ENCODE measurements at places on chromosomes 3 and 15.

GRCh38 chr3:136979684-136980083, 21.9 kb downstream of the IL20RB start:
- DNase-seq = no peak

DNA sequence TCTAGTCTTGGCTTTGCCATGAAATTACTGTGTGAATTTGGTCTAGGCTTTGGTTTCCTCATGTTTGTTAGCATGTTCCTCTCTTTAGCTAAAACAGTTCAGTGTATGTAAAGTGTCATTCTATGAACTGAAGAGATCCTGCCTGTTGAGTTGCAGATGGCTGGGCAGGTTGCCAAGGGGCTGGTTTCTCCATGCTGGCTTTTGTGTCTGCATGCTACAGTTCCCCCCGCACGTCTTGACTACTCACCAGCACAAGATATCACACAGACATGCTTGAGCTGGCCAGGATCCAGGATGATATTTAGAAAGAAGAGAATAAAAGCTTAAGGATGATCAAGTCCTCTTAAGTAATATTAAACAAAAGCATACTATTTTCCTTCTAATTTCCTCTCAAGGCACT, 90.2 kb downstream of the CERS3 start:
- DNase-seq = no peak

DNA sequence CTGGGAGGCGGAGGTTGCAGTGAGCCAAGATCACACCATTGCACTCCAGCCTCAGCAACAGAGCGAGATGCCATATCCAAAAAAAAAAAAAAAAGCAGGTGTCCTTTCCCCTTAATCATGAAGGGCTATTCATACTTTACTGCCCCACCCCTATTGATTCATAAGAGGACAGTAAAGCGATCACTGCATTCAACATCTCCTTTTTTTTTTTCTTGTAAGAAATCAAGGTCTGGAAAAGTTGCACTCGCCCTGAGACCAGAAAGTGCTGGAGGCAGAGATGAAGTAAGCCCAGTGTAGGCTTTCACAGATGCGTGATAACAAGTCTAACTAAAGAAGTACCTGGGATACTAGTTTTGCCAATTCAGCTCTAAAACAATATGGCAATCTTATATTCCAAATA, 24.2 kb downstream of the B3GNT5 start:
- DNase-seq = no peak

DNA sequence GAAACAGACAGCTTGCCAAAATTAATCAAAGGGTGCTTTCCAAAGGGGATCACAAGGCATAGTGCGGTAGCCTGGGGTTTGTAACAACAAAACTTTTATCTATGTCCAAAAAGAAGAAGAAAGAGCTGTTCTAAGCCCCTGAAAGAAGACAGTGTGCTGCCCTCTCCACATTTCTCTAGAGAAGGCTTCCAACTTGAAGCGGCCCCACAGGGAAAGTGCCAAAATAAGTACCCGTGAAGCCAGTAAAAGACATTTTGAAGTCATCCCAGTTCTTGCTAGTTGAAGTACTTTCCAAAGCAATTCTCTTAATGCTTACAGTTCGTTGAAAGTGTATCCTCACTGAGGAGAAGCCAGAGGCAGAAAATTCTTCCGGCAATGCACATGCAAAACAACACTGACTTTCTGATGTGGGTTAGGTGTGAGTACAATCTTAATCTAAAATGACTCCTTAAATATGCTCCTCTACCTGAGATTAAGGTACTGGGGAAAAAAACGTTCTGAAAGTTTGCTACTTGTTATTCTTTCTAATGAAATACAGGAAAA, 21.3 kb downstream of the GPR15 start:
- DNase-seq = no peak

- DNase-seq = no peak
These were observed 4.5 kb downstream of the CHST13 start for GRCh38 chr3:126528419-126528799.

DNA sequence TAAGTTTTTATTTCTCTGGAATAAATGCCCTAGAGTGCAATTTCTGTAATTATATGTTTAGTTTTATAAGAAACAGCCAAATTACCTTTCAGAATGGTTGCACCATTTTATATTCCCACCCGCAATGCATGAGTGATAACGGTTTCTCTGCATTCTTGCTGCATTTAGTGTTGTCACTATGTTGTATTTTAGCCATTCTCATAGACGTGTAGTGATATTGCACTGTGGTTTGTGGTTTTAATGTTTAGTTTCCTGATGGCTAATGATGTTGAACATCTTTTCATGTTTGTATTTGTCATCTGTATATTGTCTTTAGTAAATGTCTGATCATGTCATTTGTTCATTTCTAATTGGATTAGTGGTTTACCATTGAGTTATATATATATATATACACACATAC, 73.0 kb upstream of the GOLIM4 start:
- DNase-seq = no peak

GRCh38 chr3:160012108-160012507, 23.5 kb downstream of the IL12A start:
- DNase-seq = no peak

GRCh38 chr3:46361408-46362283, 7.7 kb downstream of the CCR2 start:
- no peak for DNase-seq

- DNase-seq = no peak
These were observed 27.5 kb downstream of the CSPG4 start for GRCh38 chr15:75685195-75685594.

GRCh38 chr3:129312021-129312639, 33.5 kb downstream of the HMCES start:
- no peak for DNase-seq

DNA sequence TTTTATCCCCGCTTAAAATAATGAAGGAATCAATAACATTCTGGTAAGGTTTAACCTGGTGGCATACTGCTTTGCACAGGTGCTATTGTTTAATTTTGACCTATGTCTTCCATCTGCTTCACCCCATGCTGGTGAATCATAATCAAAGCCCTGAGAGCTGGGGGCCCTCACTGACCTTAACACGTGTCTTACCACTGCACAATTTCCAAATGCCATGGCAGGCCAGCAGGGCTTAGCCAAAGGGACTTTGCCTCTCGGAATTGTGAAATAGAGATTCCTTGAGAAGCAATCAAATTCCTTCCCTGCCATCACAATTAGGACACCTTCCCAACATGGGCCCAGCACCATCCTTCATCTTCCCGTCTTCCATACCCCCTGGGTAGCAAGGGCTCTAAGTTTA, 242.6 kb upstream of the THBS1 start:
- DNase-seq = no peak

- no peak for DNase-seq
These were observed 136.9 kb upstream of the SLC2A2 start for GRCh38 chr3:171163101-171164066.

DNA sequence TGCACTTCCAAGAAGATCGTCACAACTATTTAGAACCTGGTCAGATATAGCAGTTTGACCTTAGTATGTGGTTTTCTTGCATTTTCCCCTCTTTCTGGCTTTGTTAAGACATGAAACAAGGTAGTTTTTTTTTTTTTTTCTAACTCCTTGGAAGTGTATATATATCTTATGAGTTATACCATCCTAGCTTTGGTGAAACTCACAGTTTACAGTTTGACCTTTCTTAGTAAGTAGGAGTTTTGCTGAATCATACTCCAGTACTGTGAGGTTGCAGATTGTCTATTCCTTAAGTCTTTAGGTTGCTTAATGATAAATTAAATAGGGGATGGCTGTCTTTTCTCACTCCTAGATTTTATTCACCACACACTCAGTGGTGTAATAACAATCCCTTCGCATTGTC, 325.0 kb downstream of the RBMS3 start:
- no peak for DNase-seq

DNA sequence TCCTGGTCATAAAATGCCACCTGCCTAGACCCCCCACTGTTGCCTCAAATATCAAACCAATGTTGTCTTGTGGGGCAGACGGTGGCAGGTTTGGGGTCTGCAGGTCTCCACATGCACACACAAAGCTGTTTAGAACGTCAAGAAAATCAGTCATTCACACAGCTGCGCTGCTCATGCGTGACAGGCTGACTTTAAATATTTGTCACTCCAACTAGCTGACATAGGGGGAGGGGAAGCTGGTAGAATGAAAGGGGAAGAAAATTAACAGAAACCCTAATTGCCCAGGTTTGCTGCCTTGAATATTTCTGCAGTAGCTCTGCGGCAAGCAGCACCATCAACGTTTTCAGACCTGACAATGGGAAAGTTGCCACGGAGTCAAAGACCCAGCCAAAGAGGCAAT, 201.8 kb downstream of the ABHD5 start:
- no peak for DNase-seq

DNA sequence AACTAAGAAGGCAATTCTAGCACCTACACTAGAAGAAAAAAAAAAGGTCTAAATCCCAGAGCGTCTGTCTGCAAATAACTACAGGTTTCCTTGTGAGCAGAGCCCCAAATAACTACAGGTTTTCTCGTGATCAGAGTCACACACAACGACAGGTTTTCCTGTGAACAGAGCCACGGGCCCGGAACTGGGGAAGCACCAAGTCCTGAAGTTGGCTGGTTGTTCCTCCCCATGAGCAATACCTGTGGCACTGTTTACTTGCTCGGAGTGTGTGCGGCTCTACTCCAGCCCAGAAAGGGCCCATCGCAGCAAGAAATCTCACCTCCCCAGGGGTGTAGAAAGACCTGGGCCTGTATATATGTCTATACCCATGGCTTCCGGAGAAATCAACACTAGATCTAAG, 644 bp upstream of the MASP1 start:
- DNase-seq = no peak

DNA sequence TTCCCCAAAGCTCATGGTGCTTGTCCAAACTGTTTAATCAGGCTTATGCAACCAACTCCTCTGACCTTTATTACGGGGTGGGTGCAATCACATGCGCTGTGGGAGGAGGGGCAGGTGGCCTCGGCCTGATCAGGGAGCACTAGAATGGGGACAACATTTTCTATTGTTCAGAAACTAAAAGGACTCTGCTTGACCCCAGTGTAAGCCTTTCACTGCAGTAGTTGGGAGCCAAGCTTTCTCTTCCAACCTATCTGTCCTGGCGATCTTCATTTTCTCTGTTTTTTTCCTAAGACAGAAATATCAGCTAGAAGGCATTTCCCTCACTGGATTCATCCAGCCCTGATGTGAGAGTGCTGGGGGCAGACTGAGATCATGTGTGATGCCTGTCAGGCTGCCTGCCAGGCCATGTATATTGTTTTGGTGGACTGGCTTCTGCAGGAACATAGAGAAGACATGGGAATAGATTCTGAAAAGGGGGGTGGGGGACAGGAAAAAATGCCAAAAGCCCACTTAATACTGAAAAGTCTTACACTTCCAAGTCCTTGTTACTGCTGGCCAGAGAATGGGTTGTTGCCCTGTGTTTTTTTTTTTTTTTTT, 627.0 kb upstream of the TBL1XR1 start:
- no peak for DNase-seq

- DNase-seq = no peak
These were observed 31.3 kb downstream of the FBXO45 start for GRCh38 chr3:196599734-196600128.

GRCh38 chr3:105502333-105502732, 135.6 kb downstream of the ALCAM start:
- DNase-seq = no peak

DNA sequence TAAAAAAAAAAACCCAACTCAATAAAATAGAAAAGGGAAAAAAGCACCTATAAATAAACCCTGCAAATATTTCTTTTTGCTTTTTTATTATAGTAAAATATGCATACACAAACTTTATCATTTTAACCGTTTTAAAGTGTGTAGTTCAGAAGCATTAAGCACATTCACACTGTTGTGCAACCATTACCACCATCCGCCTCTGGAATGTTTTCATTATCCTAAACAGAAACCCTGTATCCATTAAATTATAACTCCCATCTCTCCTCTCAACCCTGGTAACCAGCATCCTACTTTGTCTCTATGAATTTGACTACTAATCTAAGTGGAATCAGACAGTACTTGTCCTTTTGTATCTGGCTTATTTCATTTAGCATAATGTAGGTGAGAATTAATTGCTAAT, 15.0 kb downstream of the CDCP1 start:
- no peak for DNase-seq

GRCh38 chr3:37899711-37900306, 38.1 kb downstream of the CTDSPL start:
- DNase-seq = no peak

GRCh38 chr3:58482917-58483636, 8.8 kb upstream of the KCTD6 start:
- no peak for DNase-seq

GRCh38 chr15:45801543-45801942, 166.7 kb downstream of the SQOR start:
- no peak for DNase-seq

DNA sequence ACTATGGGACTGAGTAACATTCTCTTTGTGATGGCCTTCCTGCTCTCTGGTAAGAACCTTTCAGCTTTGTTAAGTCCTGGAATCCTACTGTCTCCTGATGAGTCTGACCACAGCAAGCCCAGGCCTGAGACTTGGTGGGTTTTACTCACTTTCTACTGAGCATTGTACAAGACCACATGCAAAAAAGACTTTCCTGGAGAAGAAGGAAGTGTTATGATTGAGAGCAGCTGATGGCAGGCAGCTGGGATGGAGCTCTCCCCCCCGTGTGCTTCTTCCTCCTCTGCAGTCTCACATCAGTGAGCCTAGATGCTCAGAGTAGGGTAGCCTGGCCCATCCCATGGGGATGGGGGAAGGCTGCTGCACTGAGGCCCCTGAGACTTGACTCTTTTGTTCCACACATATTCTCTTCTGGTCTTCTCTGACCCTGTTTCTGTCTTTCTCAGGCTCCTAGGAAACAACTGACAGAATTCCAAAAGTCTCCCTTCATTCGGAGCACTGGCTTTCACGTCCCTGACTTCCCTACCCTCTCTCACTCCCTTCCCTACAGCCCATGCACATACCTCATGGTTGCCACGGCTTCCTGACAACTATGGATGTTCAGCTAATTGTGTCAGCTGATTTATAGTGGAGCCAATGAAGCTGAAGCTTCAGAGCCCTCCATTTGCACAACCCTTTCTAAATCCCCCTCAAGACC, 36.6 kb downstream of the CD86 start:
- no peak for DNase-seq

- DNase-seq = no peak
These were observed 98.9 kb upstream of the PFN2 start for GRCh38 chr3:150069633-150070032.

GRCh38 chr3:10957976-10958749, 34.4 kb upstream of the SLC6A1 start:
- no peak for DNase-seq

- no peak for DNase-seq
These were observed 64.0 kb upstream of the PRR20G start for GRCh38 chr3:127351775-127352350.

- DNase-seq = no peak
These were observed 326.4 kb upstream of the NAALADL2 start for GRCh38 chr3:174532776-174533175.

- DNase-seq = no peak
These were observed 366.9 kb downstream of the RSL24D1 start for GRCh38 chr15:54829821-54830220.

Data from stimulated activated CD4-positive, alpha-beta T cell treated with anti-CD3 and anti-CD28 coated beads, TNF-alpha, amount 100 ng/mL, for 1 hour (primary cell).